ENCODE measurements at places on chromosomes 12 and 14.

GRCh38 chr12:59833408-59833807 is 237.6 kb downstream of the SLC16A7 start:
- no peak for DNase-seq

DNA sequence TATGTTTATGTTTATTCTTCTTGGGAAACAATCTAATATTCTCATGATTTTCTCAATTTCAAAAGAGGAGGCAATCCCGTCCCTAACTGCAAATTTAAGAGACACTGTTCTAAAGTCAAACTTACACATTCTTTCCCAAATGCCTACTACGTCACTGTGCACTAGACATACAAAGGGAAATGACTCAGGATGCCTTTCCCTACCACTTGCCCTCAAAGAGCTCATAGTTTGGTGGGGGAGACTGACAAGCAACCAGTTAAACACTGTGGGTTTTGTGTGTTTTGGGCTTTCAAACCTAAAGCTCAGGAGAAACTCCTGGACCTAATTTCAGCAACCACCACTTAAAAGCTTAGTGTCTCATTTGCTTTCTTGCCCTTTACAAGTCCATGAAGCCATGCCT is 58.4 kb downstream of the ATP2B1 start:
- DNase-seq: no peak

- no peak for DNase-seq
Measured at GRCh38 chr14:47150267-47150666, 498.7 kb upstream of the RPL10L start.

DNA sequence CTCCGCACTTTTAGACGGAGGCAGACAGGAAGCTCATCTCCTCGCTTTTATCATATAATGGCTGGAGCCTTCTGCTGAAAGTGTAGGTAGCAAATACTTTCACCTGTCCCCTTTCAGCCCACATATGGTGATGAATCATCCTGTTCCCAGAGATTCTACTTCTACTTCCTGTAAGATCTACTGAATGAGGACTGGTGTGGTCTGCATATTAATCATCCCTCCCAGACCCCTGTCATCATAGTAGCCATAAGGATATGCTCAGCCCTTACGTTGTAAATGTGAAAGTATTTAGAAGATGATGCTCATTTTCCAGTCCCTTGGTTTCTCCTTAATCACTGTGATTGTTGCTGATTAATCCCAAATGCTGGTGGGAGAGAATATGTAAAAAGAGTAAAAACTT is 268.2 kb upstream of the GRIP1 start:
- DNase-seq: no peak

GRCh38 chr12:47194501-47194900 is 114.7 kb upstream of the AMIGO2 start:
- no peak for DNase-seq

GRCh38 chr12:109555431-109556315 is 17.6 kb downstream of the MMAB start:
- DNase-seq: no peak

DNA sequence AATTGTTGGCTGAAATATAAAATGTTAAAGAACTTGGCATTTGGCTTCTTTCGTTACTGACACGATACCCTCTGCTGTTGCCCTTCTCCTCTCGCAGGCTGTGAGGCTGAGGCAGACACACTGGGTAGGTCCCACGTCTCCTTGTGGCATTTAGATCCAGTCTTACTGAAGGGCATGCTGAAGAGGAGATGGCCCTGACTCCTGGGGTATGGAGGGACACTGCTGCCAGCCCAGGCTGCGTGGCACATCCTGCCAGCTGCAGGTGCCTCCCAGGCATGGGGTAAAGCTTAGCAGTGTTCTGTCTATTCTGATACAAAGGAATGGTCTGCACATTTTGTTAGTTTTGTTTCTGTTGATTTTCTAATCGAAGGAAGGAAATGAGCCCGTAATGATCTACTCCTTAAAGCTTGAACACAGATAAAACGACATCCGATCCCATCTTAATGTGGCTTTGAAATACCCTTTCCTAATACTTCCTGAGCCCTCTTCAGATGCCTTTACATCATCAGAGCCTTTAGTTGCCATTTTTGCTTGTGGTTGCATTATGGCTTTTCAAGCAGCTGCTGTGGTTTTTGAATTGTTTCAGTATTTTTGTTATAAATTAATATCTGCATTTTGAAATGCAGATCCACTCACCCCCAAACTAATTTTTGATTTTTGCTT is 61.1 kb downstream of the WDR20 start:
- DNase-seq: no peak

DNA sequence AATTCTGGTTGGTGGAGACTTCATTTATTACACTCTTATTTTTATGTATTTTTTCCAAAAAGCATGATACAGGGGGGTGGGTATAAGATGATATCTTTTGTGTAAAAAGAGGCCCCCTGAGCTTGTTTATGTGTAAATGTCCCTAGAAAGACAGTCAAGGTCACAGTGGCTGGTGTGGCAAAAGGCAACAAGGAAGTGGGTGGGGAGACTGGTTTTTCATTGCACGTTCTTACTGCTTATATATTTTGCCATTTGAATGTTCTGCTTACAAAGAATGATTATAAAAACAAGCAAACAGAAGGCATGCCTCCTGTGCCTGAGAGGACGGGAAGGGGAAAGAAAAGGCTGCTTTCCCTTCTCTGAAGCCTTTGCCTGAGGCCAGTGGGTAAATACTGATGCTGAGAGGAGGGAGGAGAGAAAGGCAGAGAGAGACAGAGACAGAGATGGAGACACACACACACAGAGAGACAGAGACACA is 24.1 kb upstream of the ADIPOR2 start:
- no peak for DNase-seq

GRCh38 chr14:55458800-55459515 is 18.5 kb upstream of the TBPL2 start:
- peak; percentile 61 for DNase-seq

GRCh38 chr14:93051600-93052546 is 63.9 kb downstream of the ITPK1 start:
- DNase-seq: no peak

DNA sequence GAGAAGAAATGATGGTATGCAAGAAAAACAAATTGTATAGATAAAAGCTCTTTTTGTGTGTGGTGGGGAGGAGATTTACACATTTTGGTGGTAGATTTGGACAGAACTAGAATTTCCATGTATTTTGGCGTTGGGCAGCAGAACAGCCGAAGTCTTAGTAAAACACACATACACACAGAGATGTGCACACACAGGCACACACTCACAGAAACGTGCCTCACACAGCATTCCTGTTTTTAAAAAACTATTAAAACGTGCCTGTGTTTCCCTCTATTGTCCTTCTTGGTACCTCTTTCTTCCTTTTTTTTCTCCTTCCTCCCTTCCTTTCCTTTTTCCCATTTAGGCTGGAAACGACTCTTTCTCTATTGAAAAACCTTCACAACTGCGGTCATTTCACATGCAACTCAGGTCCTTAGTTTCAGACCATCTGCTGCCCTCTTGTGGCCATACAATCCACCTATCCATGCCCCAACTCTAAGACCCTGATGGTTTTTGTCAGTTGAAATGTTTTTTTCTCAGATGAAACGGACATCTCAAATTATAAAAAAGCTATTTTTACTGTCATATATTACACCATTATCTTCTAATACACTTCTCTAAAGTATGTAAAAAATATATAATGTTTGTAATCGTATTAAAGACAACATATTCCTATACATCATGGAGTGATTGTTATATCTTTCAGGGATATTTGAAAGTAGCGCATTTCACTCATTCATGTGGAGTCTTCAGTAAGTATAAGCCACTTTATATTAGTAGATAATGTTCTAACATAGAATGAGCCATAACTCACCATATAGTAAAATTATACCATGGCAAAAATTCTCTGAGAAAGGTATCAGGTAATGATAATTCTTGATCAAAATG is 386.7 kb upstream of the NOVA1 start:
- peak; percentile 58 for DNase-seq

DNA sequence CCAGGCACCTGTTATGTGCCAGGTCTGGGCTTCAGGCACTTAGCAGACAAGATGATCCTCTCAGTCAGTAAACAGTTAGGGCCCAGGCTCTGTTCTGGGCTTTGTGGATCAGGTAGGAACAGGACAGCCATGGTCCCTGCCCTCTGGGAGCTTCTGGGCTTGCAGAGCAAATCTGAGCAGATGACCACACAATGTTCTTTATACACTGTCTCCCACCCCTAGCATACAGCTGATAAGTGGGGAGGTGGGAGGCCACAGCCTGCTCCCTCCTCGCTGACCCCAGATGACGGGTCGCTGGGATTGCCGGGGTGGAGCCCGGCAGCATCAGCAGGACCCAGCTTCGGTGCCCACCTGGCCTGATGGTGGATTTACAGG is 53.1 kb upstream of the RIN3 start:
- DNase-seq: no peak

- DNase-seq: no peak
Measured at GRCh38 chr14:85118274-85118673, 411.7 kb upstream of the FLRT2 start.

- no peak for DNase-seq
Measured at GRCh38 chr14:59236195-59236594, 47.7 kb downstream of the DAAM1 start.

DNA sequence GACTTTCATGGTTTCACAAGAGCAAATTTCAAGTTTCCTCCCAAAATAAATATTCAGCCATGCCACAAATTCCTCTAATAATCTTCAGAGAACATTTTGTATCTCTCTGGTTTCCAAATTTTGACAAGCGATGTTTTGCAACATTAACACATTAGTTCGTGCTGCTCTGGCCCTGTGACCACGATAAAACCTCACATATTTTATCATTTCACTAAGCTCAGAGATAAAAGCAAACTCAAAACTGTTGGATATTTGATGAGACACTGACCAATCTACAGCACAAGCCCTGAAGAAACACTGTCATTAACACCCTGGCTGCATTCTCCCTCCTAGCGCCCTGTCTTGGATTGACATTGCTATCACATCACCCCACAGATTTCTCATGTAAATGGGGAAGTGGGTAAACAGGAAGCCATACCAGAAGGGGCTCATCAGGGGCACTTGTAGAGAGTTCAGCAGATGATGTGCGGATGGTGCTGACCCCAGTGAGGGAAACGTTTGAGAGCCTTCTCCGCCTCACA is 264.3 kb downstream of the PRKD1 start:
- DNase-seq: no peak

DNA sequence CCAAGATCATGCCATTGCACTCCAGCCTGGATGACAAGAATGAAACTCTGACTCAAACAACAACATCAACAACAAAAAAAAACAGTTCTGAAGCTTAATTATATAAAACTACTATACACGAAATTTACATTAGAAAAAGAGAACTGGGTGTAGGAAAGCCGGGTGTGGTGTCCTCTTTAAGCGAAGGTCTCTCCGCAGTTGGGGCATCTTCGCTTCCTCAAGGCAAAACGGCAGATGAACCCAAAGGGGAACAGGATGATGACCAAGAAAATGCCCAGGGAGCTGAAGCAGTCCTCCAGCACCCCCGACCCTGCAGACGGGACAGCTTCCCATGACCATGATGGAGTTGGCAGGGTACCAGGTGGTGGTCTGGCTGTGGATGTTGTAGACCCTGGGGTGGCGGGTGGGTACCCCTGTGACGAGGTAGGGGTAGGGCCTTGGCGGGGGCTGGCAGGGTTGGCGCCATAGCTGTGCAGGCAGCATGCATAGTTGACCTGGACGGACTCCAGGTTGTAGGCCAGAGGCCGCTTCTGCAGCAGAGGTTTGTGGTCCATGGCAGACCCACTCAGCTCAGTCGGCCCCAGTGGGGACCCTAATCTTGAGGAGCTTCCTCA is 18.2 kb upstream of the BCAT1 start:
- DNase-seq: peak; percentile 57

DNA sequence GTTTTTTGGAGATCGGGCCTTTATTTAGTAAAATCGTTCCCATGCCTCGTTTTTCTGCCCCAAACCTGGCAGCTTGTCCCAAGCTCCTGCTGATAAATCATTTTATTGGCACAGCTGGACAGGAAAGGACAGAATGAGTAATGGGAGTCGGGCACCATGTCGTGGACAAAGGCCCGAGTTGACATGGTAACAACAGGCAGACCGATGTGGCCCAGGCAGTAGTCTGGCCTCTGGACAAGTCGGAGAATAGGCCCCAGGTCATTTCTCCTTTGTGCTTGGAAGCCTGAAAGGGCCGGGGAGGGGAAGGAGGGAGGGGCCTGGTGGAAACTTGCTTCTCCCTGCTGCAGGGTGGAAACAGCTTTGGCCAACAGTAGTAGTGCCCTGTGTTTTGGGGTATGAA is 234.9 kb downstream of the SUDS3 start:
- no peak for DNase-seq

DNA sequence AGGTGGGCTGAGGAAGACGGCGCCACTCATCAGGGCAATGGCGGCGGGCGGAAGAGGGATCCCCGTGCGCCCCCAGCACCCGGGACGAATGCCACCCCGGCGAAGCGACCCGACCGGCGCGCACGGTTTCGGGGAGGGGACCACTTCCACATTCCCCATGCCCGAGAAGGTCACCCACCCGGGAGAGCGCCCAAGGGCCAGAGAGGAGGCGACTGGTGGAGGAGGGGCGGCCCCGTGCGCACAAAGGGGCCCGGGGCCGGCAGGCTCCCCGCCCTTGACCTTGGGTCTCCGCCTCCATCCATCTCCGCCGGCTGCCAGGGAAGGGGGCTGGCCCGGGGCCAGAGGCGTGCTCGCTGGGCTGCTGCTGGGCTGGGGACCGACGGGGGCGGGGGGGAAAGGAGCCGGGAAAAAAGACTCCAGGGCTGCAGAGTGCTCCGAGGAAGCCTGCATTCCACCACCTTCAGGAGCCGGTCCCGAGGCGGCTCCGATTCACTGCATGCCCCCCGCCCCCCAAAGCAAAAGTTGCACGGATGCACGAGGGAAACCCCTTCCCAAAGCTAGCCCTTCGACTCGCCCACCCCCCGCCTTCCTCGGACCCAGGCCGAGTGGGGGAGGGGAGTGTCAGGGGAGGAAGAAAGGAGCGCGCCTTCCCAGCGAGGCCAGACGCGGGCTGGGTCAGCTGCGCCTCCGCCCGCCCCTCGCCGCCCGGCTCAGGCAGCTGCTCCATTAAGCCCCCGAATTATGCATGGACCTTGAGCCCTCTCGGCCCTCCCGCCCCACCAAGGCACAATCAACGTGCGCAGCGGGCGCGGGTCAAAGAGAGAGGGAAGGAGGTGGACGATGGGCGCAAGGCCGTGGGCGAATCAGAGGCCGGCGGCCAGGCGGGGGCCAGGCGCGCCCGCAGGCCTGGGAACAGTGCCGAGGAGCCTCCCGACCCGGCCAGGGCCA is 26.2 kb downstream of the BCL11B start:
- DNase-seq: no peak

DNA sequence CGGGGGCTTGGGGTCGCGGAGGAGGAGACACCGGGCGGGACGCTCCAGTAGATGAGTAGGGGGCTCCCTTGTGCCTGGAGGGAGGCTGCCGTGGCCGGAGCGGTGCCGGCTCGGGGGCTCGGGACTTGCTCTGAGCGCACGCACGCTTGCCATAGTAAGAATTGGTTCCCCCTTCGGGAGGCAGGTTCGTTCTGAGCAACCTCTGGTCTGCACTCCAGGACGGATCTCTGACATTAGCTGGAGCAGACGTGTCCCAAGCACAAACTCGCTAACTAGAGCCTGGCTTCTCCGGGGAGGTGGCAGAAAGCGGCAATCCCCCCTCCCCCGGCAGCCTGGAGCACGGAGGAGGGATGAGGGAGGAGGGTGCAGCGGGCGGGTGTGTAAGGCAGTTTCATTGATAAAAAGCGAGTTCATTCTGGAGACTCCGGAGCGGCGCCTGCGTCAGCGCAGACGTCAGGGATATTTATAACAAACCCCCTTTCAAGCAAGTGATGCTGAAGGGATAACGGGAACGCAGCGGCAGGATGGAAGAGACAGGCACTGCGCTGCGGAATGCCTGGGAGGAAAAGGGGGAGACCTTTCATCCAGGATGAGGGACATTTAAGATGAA is 630 bp downstream of the FOS start:
- peak; percentile 80 for DNase-seq
